Skeletal muscle cell (primary cell): ENCODE measurements at places on chromosomes 3 and 15.
A peak's percentile ranks its signal among the peaks of the same experiment; 100 is the strongest.

- peak; percentile 77 for DNase-seq
These were observed 52.2 kb upstream of the HEG1 start for GRCh38 chr3:125107861-125108567.

- DNase-seq = peak; percentile 64
These were observed 24.8 kb upstream of the TRIM59 start for GRCh38 chr3:160474416-160474838.

DNA sequence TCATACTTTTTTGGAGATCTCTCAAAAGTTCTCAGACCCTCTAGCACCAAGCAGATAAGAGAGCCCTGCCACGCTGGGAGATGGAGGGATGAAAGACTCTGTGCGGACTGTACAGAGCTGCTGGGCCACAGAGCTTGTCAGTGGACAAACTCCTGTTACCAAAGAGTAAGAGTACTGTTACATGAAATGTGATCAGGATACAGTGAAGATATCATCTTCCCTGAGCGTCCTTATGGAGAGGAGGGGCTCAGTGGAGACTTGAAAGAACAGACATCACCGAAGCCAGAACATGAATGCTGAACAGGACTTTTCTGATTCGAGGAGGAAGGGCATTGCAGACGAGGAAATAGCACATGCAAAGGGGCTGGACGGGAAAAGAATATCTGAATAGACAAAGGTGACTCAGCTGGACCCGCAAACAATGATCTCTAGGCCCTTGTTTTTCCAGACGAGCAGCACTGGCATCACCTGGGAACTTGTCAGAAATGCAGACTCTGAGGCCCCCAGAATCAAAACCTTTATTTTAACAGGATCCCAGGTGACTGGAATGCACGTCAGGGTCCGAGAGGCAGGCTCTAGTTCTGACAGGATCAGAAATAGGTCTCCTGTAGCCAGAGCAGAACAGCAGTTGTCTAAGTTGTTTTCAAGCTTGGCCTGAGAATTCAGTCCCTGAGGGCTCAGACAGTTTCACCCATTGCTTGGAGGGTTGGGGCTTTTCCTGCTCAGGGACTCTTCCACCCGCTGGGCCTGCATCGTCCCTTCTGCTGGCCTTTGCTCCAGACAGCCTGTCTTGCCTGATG is 277.9 kb downstream of the RPLP1 start:
- no peak for DNase-seq

DNA sequence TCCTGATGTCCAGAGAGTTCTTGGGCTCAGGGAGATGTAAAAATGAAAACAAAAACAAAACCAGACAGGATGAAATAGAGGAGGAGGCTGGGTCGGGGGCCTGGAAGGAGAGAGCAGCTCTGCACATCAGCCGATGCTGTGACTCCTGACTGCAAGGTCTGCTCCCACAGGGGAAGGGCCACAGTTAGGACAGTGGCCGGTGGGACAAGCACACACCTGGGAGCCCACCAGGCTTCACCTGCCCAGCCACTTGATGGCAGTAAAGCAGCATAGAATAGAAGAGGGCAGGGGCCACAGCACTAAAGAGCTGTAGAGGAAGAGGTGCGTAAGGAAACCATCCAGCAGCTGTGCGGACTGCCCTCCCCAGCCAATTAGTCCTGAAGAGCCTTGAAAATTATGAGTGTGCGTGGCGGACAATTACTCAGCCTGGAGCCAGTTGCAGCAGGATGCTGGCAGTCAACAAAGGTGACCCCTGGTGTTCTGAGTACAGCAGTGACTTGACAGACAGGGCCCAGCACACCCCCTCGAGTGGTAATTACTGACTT is 29.8 kb downstream of the ALS2CL start:
- no peak for DNase-seq

DNA sequence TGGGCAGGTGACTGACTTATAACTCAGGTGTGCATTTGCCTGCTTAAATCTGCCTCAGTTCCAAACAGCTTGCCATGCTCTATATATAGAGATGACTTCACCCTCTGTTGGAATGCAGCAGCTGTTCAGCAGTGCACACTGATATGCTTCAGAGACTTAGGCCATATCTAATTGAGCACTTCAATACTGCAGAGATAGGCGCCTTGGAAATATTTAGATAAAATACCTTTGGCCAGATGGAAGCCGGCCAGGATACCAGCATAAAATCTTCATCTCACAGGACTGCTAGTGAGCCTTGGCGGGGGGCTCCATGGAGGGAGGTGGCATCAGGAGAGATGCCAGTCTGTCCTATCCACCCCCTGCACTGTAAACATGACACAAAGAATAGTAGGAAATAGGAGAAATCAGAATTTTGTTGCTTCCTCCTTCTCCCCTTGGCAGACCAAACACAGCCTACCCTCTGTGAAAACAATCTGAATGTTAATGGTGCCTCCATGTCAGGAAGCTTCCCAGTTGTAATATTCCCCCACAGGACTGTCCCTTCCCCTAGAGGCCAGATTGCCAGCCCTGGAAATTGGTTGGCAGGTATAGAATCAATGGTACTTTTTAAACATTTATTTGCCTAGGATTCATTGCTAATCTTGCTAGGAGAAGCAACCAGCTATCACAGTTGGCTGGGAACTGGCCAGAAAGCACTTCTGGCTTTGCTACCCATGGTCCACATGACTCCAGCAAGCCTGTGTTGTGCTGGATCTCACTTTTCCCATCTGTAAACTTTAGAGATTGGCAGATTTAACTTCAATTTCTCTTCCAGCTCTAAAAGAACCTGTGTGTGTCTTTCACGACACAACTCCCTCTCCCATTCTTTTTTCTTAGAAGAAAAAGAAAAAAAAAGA is 215.5 kb upstream of the KCNMB2 start:
- DNase-seq = peak; percentile 53

GRCh38 chr3:46948830-46949671 is 27.5 kb downstream of the CCDC12 start:
- no peak for DNase-seq

GRCh38 chr3:194250098-194251002 is 100.8 kb downstream of the CPN2 start:
- DNase-seq = no peak

GRCh38 chr3:4270720-4271119 is 32.4 kb upstream of the SETMAR start:
- DNase-seq = no peak

DNA sequence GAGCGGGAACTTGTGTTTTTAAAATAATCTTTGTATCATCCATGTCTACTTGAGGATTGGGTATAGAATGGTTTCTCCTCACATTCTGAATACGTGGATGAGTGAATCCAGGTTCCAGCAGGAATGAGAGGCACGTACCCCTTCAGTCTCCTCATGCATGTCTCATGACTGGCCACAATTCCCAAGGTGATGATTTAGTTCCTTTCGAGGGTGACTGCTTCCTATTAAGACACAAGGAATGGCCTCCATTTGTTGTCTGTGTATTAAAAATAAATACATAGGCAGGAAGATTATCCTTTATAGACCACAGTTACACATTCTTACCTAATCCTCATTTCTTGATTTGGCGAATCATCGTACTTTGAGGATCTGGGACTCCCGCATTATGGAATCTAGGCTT is 217.0 kb upstream of the LRIG1 start:
- no peak for DNase-seq

DNA sequence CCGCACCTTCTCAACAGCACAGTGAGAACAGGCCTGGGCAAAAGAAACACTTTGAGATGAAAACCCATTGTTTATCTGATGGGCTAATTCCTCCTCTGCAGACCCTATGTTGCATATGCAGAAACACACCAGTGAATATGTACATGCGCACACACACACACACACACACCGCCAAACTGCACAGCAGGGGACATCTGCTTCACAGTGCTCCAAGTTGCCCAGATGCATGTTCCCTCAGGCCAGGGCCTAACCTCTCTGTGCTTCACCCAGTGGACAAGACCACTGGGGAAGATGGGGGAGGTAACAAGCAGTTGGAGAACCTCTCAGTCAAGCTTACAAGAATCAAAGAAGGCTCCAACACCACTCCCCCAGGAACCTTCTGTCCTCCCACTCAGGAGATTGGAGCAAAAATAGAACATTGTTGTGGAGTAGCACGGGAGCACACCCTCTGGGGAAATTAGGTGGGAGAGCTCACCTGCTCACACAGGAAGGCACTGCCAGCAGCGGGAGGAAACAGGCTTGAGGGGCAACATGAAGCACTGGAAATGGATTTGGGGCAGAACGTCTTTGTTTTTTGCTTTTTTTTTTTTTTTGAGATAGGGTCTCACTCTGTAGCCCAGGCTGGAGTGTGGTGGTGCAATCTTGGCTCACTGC is 13.0 kb downstream of the HCN4 start:
- no peak for DNase-seq

- DNase-seq = no peak
These were observed 2.5 kb upstream of the RPP25 start for GRCh38 chr15:74958908-74959585.

DNA sequence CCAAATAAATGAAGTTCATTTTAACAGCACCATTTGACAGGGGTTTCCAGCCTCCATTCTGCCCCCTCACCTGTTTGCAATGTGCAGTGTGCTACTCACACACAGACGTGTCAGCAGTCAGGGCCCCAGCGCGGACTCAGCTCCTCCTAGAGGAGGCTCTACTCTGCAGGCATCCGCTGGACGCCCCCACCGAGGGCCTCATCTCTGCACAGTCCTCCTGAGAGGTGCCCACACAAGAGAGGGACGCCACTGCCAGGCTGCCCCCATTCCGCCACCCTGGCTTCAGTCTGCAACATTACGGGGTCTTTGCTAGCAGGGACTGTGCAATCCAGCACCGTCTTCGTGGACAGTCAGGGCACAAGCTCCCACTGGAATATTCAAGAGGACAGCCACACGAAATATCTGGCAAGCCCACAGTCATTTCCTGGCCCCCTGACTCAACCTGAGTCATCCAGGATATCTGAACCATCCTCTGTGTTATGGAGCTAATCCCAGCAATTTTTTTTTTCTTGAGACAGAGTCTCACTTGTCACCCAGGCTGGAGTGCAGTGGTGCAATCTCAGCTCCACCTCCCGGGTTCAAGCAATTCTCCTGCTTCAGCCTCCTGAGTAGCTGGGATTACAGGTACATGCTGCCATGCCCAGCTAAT is 255.0 kb downstream of the OCA2 start:
- no peak for DNase-seq

DNA sequence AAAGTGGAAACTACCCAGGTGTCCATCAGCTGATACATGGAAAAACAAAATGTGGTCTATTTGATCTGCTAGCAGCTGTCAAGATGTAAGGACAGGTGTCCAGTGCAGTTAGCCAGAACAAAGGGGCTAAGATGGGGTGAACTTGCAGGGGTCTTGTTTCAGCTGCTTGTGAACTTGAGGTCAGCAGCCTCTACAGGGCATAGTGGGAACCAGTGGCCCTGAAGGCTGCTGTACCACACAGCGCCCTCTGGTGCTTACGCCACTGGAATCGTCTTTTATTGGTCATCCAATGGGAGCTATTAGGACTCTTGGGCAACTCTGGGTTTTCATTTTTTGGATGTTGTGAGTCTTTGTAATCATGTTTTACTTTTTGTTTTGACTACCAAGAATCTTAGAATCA is 62.2 kb upstream of the CTSH start:
- no peak for DNase-seq

DNA sequence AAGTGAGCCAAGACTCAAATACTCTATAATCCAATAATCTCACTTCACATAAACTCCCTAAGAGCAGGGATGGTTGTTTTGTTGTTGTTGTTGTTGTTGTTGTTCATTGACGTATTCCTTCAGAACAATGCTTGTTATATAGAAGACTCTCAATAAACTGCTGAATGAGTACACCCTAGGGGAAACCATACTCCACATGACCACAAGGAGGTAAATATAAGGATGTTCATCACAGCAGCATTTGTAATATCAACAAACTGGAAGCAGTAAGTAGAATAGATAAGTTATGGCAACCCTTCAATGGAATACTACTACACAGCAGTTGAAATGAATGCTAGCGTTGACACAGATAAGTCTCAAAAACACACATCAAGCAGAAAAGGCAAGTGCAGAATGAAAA is 62.4 kb upstream of the STIMATE start:
- no peak for DNase-seq

DNA sequence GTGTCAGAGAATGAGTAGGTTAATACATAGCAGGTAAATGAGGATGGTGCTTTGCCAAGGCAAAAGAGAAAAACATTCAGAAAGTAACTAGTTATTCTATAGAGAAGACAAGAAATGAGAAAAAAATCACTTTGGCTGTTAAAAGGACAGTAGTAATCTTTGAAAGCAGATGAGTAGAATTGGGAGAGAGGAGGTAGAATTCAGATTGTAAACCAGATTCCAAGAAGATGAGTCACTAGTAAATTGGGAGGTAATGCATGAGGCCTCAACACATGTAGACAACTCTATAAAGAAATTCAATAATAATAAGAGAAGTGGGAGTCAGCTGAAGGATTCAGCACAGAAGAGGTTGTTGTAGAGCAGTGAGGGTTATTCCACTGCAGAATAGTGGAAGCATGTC is 81.4 kb downstream of the MBNL1 start:
- DNase-seq = no peak

DNA sequence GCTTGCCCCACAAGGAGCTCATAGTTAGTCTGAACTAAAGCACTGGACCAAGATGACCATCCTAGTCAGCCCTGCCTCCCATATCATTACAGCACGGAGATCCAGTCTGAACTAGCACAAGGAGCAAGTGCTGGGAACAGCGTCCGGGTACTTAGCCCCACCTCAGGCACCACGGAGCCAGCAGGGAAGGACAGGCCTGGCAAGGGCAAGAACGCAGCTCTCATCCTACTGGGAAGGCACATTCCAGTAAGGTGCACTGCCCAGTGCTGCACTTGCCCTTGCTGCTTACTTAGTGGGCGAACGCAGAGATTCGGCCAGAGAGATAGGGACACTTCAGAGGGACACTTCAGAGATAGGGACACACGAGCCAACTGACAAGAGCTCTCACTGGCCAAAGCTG is 27.6 kb downstream of the SEC61A1 start:
- DNase-seq = no peak

DNA sequence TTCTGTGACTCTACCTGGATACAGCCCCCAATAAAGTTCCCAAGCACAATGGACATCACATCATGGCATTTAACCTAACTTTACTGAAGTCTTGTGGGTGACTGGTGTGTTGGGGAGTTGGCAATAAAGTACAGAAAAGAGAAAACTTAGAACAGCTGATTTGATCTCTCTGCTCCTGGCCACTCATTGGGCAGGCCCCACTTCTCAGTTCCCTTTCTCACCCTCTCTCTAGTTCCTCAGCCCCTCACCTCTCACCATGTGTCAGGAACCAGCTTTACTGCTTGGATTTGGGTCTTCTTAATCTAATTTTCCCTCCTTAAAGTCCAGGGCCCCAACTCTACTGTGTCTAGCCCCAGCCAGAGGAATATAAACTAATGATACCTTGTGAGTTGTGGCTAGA is 713 bp upstream of the MUC13 start:
- DNase-seq = no peak

GRCh38 chr3:77160931-77161497 is 121.1 kb downstream of the ROBO2 start:
- no peak for DNase-seq

DNA sequence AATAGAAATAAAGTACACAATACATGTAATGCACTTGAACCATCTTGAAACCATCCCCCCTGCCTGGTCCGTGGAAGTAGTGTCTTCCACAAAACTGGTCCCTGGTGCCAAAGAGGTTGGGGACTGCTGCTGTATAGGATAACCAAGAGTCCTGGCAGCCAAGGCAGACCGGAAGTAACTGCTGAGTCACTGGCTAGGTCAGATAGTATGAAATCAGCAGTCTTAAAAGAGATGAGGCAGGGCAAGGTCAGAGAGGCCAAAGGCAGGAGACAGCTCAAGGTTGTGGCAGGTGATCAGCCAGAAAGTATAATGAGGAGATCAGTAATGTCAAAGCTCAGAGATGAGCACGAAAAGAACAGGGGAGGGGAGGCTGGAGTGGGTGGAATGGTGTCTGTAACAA is 60.2 kb downstream of the MAP3K13 start:
- DNase-seq = no peak
